Stimulated activated CD8-positive, alpha-beta memory T cell treated with anti-CD3 and anti-CD28 coated beads, Interleukin-7, amount 100 ng/mL, for 1 hour (primary cell): ENCODE measurements at places on chromosomes 12 and 14.

DNA sequence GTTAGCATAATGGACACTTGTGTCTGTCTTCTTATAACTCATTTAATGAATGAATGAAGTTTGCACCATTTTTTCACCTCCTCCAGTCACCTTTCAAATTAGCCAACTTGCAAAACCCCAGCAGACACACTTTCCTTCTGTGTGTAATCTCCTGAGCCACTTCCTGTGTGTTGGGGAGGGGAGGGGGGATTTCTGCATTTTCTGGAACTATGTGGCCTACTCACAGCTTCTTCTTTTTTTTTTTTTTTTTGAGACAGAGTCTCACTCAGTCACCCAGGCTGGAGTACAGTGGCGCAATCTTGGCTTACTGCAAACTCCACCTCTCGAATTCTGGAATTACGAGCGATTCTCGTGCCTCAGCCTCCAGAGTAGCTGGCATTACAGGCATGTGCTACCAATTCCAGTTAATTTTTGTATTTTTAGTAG, 4.1 kb upstream of the SERPINA1 start:
- no peak for DNase-seq

DNA sequence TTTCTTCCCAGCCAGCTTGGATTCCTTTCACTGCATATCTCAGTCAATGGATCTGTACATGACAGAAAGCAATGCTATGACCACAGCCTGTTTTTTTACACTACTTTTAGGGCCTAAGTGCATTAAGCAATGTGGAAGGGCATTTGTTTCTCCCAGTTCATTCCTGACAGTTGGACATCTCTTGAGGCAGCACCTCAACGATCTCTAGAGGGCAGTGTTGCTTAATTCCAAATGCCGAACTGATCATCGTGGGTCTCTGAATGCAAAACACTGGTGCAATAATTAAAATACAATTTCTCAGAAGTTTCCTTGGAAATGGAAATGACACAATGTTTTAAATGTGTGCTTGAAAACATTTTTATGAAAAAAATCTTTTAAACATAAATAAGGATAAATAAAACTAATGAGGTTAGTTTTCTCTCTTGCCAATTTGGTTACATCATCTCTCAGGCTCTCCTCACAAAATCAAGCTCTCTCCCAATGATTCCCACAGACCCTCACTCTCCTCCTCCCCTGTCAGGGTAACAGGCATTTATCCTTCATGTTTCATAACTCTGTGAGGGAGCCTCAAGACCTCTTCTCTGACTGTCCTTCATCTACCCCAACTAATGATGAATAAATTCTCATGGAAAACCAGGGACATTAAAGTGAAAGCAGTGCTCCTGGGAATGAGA, 192.4 kb upstream of the SLC16A7 start:
- no peak for DNase-seq

DNA sequence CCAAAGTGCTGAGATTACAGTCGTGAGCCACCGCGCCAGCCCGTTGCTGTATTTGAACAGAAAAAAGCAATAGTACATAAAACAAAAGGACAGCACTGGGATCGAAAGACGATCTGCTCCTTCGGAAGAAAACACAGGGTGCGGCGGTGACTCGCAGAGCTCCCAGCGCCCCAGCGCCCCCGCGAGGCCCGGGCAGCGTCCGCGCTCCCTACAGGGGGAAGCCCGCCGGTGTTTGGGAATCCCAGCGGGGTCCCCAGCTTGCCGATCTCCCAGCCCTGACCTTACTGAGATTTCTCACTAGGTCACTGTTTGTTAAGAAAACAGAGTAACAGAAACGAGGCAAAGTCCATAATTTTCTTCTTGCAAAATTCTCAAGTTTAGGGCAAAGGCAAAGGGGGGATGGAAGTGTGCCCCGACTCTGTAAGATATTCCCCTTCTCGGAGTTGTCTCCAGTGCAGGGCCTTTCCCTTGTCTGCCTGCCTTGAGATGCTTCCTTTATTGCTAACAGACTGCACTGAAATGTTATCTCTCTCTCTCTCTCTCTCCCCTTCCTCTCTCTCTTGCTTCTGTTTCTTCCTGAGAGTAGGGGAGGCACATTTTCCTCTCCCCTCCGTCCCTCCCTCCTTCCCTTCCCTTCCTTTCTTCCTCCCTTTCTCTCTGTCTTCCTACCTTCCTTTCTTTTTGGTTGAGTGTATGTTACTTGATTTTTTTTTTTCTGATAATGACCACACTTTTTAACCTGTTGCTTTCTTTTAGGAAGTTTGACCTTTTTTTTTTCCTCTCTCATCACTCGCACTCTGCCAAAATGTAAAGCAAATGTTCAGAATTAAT, 91.9 kb downstream of the TMEM30B start:
- DNase-seq = no peak

DNA sequence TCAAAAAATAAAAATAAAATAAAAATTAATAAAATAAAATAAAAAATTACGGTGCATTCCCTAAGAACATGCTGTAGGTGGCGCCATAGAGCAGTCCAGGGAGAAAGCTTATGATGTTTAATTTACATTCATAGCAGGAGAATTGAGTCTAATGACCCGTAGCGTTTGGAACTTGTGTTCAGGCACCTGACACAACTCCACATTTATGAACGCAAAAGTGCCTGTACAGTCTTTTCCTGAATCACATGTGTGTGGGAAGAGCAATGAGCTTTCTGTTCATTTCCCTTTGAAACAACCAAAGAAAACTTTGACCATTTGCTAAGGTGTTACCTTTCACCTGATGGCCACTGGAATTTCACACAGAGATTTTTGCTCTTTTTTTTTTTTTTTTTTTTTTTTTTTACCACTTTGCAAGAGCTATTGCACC, 60.6 kb upstream of the KCNA1 start:
- DNase-seq = no peak

- DNase-seq = no peak
Measured at GRCh38 chr12:109727039-109727723, 13.6 kb downstream of the FAM222A start.

DNA sequence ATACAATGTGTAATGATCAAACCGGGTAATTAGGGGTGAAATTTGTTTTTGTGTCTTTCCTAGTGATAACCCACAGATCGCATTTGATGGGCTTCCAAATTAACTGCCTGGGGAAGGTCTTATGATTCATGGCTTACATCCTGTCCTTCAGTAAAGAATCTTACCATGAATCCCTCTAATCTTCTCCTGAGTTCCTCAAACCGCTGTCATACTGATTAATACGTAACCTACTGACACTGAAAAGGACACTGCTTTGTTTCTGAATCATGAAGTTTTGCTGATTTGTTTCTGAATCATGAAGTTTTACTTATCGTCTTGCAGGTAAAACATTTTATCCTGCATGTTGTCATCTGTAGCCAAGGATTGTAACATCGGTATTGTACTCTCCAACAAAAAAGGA, 52.0 kb upstream of the CRY1 start:
- no peak for DNase-seq
